Natural killer cell (primary cell): ENCODE measurements at places on chromosomes 7 and 10. TPM values are rescaled to one million over a fixed set of nuclear protein-coding genes. Genes with fewer than 3 reads are reported as not detected.

GRCh38 chr7:40747856-40748255 is 613.1 kb downstream of the SUGCT start:
- H3K4me3 ChIP-seq = no peak overlapping the region
- no peak for DNase-seq
- H3K27me3 ChIP-seq = no peaks in the 10 kb centered on the region
- no peaks in the 10 kb centered on the region for H3K36me3 ChIP-seq
- no peak overlapping the region for H3K27ac ChIP-seq
- H3K4me1 ChIP-seq = no peaks in the 10 kb centered on the region

DNA sequence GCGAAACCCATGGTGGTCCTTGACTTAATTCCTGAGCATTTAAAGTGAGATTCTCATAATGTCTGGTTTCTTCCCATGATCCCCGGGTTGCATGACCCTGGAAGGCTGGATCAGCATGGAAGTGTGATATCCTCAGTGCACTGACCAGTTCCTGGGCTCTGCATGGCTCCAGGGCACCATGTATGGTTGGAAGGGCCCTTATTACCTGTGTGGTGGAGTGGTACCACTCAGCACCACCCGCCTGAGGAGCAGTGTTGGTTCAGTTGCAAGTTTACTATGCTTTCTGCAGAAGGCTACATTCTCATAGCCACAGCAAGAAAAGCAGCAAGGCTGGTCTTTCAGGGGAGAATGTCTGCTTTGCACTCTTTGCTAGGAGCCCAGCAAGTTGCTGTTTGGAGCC is 325.7 kb upstream of the MKI67 start:
- no peak for DNase-seq
- no peak overlapping the region for H3K4me3 ChIP-seq
- no peaks in the 10 kb centered on the region for H3K36me3 ChIP-seq
- no peaks in the 10 kb centered on the region for H3K4me1 ChIP-seq
- H3K27ac ChIP-seq = no peak overlapping the region

GRCh38 chr10:103470761-103471653 is 8.0 kb downstream of the CALHM3 start:
- H3K36me3 ChIP-seq = no peaks in the 10 kb centered on the region
- peak; percentile 62 for DNase-seq
- peak overlapping the region; percentile 19 for H3K4me3 ChIP-seq
- peak overlapping the region; percentile 77 for H3K27ac ChIP-seq

- H3K27ac ChIP-seq = no peak overlapping the region
- H3K36me3 ChIP-seq = no peaks in the 10 kb centered on the region
- H3K27me3 ChIP-seq = no peaks in the 10 kb centered on the region
- no peak for DNase-seq
- H3K4me1 ChIP-seq = no peaks in the 10 kb centered on the region
- H3K4me3 ChIP-seq = no peak overlapping the region
Observed at GRCh38 chr7:132055336-132056120, 499.1 kb upstream of the PODXL start.

DNA sequence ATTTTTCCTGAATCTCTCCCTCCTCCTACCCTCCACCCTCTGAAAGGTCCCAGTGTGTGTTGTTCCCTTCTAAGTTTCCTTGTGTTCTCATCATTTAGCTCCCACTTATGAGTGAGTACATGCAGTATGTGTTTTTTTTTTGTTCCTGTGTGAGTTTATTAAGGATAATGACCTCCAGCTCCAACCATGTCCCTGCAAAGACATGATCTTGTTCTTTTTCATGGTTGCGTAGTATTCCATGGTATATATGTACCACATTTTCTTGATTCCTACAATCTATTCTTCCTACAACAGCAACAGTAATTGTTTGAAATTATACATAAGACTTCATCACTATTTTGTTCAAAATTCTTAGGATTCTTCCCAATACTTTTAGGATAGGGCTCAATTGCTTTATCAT is 1117.8 kb downstream of the GATA3 start:
- H3K27ac ChIP-seq = no peak overlapping the region
- H3K27me3 ChIP-seq = no peaks in the 10 kb centered on the region
- no peak for DNase-seq
- H3K36me3 ChIP-seq = no peaks in the 10 kb centered on the region
- H3K4me1 ChIP-seq = no peaks in the 10 kb centered on the region

CYP17A1 gene
- not detected for total RNA-seq

PDE6C gene
- not detected for total RNA-seq

DNA sequence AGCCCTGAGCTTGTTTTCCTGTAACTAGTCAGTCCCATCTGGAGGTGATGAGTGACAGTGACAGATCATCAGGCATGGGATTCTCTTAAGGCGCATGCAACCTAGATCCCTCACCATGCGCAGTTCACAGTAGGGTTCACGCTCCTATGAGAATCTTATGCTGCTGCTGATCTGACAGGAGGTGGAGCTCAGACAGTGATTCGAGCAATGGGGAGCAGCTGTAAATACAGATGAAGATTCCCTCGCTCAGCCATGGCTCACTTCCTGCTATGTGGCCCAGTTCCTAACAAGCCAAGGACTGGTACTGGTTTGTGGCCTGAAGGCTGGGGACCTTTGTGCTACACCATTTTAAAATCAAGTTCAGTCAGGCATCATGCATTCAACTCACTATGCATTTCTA is 221.7 kb downstream of the KIAA1217 start:
- no peak overlapping the region for H3K4me3 ChIP-seq
- H3K27me3 ChIP-seq = no peaks in the 10 kb centered on the region
- no peak overlapping the region for H3K27ac ChIP-seq

DNA sequence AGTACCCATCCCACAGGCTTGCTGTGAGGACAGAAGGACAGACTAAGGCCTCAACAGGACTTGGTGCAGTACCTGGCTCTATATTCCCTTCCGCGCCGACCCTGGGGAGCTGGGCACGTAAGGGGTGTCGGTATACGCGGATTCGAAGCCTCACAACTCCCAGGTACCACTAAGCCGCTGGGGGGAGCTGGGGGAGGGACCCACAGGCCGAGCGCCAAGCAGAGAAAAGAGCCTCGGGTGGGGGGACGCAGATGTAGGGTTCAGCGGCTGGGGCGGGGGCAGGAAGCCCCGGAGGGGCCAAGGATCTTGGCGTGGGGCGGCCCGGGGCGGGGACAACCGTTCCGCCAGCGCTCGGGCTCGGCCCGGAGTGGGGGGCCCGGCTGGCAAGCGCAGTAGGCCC is 126.4 kb upstream of the ZNF746 start:
- peaks cover 38% of the 10 kb centered on the region for H3K4me1 ChIP-seq
- H3K27me3 ChIP-seq = no peaks in the 10 kb centered on the region
- peak; percentile 35 for DNase-seq
- H3K27ac ChIP-seq = peak overlapping the region; percentile 31
- H3K4me3 ChIP-seq = peak overlapping the region; percentile 68

GRCh38 chr7:151883857-151884256 is 6.9 kb upstream of the PRKAG2 start:
- no peak overlapping the region for H3K4me3 ChIP-seq
- H3K4me1 ChIP-seq = no peaks in the 10 kb centered on the region
- H3K27me3 ChIP-seq = no peaks in the 10 kb centered on the region
- H3K36me3 ChIP-seq = no peaks in the 10 kb centered on the region
- H3K27ac ChIP-seq = no peak overlapping the region

DNA sequence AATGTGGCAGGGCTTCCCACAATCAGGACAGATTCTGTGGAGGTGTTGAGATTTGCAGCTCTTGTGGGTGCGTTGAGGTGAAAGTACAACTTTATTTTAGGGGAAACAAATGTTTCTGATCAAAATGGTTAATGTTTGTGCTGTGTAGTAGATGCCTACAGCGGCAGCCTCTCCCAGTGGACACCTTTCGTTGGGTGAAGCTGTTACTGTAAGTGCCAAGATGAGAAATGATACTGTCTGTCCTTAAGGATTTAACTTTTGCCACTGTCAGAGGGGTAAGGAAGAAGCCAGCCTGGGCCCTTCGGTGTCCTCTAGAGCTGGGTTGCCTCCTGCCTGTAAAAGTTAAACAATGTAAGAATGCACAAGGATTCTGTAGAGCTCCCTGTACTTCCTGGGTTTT is 27.9 kb downstream of the DOCK1 start:
- no peak overlapping the region for H3K27ac ChIP-seq
- no peak for DNase-seq
- H3K4me1 ChIP-seq = no peaks in the 10 kb centered on the region
- no peaks in the 10 kb centered on the region for H3K27me3 ChIP-seq

GRCh38 chr7:106795084-106795876 is 69.8 kb upstream of the PIK3CG start:
- no peak for DNase-seq
- H3K4me1 ChIP-seq = no peaks in the 10 kb centered on the region
- no peaks in the 10 kb centered on the region for H3K36me3 ChIP-seq

NPSR1 gene
- total RNA-seq = not detected

TSPAN12 gene
- not detected for total RNA-seq

- no peaks in the 10 kb centered on the region for H3K36me3 ChIP-seq
- no peaks in the 10 kb centered on the region for H3K4me1 ChIP-seq
- H3K27ac ChIP-seq = no peak overlapping the region
- no peak for DNase-seq
- no peak overlapping the region for H3K4me3 ChIP-seq
Observed at GRCh38 chr10:36114141-36114540, 472.0 kb upstream of the FZD8 start.

DNA sequence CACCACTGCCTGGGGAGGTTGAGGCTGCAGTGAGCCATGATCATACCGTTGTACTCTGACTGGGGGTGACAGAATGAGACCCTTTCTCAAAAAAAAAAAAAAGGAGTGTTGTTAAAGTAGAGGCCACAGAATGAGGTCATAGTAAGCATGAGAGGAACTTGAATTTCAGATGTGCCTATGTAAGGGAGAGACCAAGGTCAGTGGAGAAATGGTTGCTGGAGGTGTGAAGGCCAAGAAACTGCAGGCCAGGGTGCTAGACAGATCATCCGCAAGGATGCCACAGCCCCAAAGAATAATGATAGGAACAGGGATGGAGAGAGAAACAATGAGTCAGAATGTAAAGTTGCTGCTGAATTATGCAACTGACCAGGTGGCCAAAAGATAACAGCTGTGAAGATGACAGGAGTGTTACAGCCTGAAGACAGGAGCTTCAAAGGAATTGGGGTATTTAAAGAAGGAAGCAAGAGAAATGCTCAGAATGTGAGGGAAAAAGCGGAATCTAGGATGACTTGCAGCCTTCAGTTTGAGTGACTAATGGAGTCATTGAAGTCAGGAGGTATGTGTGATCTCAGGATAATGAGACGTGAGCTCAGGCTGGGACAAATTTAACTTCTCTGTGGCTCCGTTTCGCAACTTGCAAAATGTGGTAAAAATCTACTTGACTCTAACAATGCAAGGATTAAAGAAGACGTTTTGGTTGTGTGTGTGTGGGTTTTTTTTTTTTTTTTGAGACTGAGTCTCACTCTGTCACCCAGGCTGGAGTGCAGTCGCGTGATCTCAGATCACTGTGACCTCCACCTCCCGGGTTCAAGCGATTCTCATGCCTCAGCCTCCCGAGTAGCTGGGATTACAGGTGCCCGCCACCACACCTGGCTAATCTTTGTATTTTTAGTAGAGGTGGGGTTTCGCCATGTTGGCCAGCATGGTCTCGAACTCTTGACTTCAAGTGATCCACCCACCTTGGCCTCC is 22.2 kb downstream of the TYW1B start:
- no peak overlapping the region for H3K4me3 ChIP-seq
- H3K36me3 ChIP-seq = peaks cover 12% of the 10 kb centered on the region
- no peak overlapping the region for H3K27ac ChIP-seq
- DNase-seq = no peak
- H3K4me1 ChIP-seq = no peaks in the 10 kb centered on the region

DNA sequence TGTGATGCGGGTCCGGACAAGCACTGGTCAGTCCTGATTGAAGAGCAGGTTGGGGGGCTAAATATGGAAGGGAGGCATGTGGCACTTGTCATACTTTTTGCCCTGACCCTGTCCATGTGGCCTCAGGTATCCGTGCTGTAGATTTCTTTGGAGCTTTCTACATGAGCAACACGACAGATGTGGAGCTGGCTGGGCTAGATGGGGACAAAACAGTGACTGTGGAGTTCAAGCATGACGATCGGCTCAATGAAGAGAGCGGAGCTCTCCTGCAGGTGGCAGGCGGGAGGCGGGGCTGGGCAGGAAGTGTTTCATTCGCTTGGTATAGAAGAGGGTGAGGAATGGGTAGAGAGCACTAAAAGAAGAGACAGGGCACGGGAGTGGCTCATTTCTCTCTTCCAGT is 13.0 kb upstream of the CHCHD1 start:
- H3K36me3 ChIP-seq = peaks cover 73% of the 10 kb centered on the region
- no peaks in the 10 kb centered on the region for H3K27me3 ChIP-seq
- H3K4me3 ChIP-seq = no peak overlapping the region
- no peak overlapping the region for H3K27ac ChIP-seq
- no peak for DNase-seq

- no peak for DNase-seq
- no peak overlapping the region for H3K27ac ChIP-seq
- no peak overlapping the region for H3K4me3 ChIP-seq
- no peaks in the 10 kb centered on the region for H3K36me3 ChIP-seq
Observed at GRCh38 chr10:75639736-75640135, 208.3 kb downstream of the LRMDA start.

CAMK1D gene
- total RNA-seq = 49.7 TPM

DNA sequence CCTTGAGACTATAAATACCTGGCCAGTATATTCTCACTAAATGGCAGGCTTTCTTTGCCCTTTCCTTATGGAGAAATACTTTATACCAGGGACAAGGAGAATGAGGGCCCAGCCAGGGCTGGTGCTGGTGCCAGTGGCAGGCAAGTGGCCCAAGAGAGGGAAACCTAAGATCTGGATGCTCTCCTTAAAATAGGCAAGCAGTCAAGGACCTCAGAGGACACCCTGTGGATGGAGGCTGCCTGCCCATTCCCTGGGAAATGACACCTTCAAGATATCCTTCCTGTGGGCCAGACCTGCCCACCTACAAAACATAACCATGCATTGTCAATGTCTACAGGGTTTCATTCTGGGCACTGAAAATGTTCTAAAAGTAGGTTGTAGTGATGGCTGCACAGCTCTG is 29.1 kb downstream of the POLR3A start:
- H3K27me3 ChIP-seq = no peaks in the 10 kb centered on the region
- H3K27ac ChIP-seq = no peak overlapping the region
- H3K4me3 ChIP-seq = no peak overlapping the region

DNA sequence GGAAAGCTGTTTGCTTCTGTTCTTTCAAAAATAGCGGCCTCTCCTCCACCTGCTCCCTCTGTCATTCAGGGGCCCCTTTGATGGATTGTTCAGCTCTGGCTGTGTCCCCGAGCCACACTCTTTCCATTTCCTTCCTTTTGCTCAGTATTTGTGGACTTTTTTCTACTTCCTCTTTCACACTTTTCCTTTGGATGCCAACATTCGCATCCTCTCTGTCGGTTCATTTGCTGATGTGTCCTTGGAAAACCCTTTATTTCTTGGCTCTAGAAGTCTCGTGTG is 11.7 kb upstream of the PWWP2B start:
- H3K4me1 ChIP-seq = peaks cover 21% of the 10 kb centered on the region
- no peak overlapping the region for H3K4me3 ChIP-seq
- no peaks in the 10 kb centered on the region for H3K36me3 ChIP-seq
- no peak for DNase-seq

WNT8B gene
- not detected for total RNA-seq

DNA sequence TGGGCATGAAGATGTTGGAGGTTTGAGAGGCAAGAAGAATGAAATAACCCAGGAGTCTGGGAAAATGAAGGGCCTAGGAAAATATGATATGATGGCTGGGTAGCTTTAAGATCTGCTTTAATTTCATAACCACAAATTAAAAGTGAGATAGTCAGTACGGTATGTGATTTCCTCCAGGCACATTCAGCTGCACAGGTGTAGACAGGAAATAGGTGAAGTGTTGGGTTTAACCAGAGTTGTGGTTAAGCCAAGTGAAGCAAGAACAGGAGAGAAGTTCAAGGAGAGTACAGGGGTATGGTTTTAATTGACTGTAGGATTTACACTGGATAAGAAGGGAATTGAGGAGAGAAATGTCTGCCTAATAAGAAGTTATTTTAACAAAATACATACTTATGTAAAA is 2.6 kb downstream of the PNLIPRP3 start:
- H3K36me3 ChIP-seq = no peaks in the 10 kb centered on the region
- H3K27me3 ChIP-seq = no peaks in the 10 kb centered on the region
- DNase-seq = no peak
